ENCODE measurements at places on chromosomes 7 and 10.

- DNase-seq, result no peak
Measured at GRCh38 chr7:77181015-77181595, 18.5 kb downstream of the FGL2 start.

DNA sequence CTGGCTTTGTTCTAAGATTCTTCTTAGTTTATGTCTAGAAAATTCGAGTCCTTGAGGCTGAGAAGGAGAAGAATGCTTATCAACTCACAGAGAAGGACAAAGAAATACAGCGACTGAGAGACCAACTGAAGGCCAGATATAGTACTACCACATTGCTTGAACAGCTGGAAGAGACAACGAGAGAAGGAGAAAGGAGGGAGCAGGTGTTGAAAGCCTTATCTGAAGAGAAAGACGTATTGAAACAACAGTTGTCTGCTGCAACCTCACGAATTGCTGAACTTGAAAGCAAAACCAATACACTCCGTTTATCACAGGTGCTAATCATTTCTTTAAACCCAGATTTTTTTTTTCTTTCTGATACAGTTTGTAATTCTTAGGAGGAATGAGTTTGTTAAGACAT, 6.7 kb downstream of the CEP55 start:
- DNase-seq, result no peak

DNA sequence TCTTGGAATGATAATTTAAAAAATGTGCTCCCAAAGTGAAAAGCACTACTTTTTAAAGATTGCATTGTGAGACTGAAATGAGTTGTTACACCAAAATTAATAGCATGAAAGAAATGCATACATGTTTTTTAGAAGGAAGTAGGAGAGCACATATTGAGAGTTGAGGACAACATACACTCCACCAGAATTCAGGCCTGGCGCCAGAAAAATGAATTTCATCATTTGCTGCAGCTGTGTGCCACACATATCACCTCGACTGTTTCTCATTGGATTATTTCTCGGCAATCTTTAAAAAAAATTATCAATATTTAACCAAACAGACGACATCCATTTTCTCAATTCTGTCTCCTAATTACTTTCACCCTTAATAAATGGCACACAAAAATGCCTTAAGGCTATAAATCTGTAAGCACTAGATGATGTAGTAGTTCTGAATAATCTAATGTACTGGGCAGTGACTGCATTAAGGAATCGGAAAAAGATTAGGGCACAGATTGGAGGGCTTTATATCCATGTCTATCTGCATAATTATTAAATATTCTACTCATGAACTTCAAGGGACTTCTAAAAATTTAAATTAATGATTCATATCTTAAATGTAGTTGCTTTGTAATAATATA, 590.4 kb downstream of the NXPH1 start:
- DNase-seq, result no peak

DNA sequence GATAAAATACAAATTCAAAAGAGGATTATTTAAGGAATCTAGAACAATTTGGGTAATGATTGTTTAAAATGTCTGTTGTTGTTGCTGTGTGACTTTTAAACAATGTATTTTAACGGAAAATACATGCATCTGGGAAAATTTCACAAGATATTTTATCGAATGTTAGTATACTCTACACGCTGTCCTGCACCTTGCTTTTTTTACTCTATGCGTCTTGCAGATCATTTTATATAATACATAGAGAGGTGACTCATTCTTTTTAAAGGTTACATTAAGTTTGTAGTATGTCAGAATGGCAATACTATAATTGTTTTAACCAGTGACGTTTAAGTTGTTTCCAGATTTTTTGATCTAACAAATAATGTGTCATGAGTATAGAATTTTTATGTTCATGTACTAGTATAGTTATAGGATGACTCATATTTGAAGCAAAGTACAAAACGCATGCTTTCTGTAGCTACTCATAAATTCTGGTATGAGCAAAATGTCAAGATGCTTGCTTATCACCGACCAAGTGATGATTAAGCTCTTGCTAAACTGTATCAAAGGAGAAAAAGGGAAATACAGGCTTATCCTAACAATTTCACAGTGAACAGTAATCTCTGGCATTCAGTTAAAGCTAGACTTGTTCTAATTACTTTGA, 4.9 kb downstream of the DKK1 start:
- DNase-seq, result no peak

- peak; percentile 76 for DNase-seq
Measured at GRCh38 chr7:134636008-134636449, 10.6 kb upstream of the BPGM start.

DNA sequence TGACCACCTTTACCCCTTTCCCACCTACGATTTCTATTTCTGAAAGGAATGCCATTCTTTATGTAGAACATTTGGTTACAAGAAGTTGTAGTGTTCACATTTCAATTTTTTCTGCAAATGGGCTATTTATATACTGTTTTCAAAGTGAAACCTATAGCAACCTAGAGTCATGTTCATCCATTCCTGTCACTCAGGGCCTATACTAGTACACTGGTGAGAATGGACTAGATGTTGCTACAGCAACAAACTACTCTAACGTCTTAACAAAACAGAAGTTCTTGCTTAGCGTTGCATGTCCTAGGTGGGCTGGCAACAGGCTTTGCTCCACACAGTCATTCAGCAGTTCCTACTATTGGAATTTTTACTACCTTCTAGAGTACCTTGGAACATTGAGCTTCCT, 16.3 kb downstream of the CASD1 start:
- DNase-seq, result no peak

DNA sequence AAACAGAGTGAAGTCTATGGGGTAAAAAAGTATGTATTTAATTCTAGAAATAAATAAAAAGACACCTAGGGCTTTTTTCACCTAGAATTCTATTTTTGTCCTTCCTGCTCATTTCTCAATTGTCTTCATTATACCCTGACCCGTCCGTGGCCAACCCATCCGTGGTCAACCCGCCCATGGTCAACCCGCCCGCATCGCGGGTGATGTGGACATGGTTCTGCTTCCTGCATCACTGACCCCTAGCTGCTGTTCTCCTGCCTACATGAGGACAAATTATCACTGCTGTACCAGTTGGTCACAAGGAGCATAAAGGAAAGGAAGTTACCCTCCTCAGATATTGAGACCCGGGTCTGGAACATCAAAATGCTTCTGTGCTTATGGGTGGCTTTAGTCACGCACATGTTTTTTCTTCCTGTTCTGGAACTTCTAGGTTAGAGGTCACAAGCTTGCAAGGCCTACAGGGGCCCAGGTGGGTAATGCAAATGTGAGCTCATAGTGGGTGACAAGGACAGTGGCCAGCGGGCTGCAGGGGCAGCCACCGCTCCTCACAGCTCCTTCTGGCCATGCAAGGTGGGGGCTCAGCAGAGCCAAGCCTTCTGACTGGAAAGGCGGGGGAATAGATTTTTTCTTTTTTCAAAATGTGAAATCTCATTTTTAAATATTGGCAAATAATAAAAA, 15.5 kb downstream of the CAMK2G start:
- DNase-seq, result no peak

- DNase-seq, result no peak
Measured at GRCh38 chr10:84264611-84265141, 19.8 kb downstream of the RGR start.

DNA sequence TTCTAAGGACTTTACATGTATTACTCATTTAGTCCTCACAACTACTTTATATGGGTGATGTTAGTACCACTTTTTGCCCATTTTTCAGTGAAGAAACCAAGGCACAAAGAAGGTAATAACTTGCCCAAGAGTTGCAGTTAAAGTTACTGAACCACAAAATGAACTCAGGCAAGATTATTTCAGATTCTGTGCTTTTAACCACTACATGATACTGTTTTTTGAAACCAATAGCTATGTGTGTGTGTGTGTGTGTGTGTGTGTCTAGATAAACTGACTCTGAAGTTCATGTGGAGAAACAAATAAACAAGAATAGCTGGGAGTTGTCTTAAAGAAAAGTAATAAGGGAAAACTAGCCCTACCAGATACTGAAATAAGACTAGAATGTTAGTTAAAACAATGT, 60.8 kb upstream of the OIT3 start:
- no peak for DNase-seq

DNA sequence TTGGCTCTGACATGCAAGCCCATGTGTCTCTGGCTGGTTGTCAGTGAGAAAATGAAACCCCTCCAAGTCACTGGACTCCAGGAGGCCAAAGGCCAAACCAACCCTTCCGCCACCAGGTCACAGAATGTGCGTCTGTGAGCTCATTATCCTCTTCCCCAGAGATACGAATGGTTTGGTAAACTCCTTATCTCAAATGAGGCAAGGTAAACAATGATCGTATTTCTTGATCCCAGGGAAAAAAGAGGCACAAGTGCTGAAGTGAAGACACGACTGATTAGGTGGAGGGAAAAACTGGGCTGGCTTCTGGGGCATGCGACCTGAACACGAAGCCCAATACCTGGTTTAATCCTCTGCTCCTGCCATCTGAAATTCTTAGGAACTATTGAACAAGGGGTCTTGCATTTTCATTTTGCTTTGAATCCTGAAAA, 70.6 kb upstream of the ARID5B start:
- no peak for DNase-seq

DNA sequence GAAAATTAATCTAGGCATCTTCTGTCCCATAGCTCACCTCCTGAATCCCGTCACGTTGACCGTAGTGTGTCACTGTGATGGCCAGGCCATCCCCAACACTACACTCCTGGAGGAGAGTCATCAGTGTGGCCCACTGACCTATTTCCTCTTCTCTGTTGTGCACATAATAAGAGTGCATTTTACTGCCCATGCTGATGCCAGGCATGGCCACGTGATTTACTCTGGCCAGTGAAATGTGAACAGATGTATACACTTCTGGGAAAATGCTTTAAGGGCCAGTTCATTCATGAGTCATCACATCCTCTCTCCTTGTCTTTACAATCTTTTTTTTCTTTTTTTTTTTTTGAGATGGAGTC, 101.9 kb upstream of the PIP4K2A start:
- peak; percentile 74 for DNase-seq

- DNase-seq, result no peak
Measured at GRCh38 chr10:93386631-93387369, 95.3 kb downstream of the MYOF start.

- DNase-seq, result no peak
Measured at GRCh38 chr7:4208086-4208485, 474.0 kb upstream of the FOXK1 start.

- DNase-seq, result no peak
Measured at GRCh38 chr10:24526085-24526649, 197.5 kb downstream of the ARHGAP21 start.

DNA sequence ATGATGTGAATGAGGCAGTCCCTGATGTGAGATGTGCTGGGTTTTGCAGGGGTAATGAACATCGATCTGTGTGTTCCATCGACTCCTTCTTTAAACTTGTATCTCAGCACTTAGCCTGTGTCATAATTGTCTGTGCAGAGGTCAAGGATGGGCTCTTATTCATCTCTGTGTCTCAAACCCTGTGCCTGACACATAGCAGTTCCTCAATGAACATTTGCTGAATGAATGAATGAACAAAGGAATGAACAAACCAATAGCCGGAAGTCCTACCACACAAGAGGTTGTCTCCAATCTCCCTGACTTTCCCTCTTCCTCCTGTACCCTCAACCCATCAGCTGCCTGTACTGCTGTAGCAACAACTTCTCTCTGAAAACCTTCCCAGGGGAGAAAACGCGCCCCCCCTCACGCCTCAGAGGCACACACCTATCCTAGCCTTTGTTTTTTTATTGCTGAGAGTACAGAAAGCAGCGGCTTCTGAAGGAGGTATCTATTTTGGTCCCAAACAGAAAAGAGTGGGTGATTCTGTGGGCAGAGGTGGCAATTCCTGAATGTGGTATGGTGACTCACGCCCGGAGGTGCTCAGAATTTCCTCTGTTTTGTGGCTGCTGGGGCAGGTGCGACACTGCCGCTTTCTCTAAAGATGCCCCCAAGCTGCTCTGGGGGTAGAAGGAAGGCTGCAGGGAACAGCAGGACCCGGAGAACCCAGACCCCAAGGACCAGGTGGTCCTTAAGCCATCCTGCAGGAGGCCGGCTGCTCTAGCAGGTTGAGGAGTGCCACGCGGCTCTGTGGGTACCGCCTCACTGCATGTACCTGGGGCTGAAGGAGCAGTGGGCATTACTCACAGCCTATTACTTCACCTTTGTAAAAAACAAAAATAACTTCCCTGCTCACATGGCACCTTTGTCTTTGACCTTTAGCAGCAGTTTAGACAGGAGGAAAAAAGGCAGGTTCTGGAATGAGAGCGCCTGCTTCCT, 9.6 kb downstream of the IL2RA start:
- DNase-seq, result no peak

- DNase-seq, result no peak
Measured at GRCh38 chr7:82534684-82535083, 91.1 kb upstream of the CACNA2D1 start.

- no peak for DNase-seq
Measured at GRCh38 chr10:129030996-129031843, 435.8 kb upstream of the MGMT start.

GRCh38 chr10:28880683-28880950, 203.3 kb downstream of the BAMBI start:
- no peak for DNase-seq

- DNase-seq, result no peak
Measured at GRCh38 chr7:66930341-66930740, 9.3 kb downstream of the TMEM248 start.

GRCh38 chr7:76507723-76508406, 2.5 kb upstream of the UPK3B start:
- no peak for DNase-seq

DNA sequence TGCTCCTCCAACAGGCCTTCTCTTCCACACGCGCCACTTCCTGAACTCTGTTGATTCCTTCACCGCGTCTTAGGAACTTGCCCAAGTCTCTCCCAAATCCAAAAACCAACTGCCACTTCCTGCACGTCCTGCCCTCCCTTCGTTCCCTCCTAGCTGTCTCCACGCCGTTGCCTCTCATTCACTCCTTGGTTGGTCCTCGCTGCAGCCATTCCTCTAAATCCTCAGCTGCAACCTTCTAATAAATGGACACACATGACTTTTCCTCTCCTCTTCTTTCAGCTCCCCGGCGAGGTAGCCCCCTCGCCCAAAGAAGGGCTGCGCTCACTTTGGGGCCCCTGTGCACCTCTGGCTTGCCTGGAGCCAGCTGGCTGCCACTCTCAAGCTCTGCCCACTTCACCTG, 110.2 kb downstream of the XRCC2 start:
- DNase-seq, result no peak

DNA sequence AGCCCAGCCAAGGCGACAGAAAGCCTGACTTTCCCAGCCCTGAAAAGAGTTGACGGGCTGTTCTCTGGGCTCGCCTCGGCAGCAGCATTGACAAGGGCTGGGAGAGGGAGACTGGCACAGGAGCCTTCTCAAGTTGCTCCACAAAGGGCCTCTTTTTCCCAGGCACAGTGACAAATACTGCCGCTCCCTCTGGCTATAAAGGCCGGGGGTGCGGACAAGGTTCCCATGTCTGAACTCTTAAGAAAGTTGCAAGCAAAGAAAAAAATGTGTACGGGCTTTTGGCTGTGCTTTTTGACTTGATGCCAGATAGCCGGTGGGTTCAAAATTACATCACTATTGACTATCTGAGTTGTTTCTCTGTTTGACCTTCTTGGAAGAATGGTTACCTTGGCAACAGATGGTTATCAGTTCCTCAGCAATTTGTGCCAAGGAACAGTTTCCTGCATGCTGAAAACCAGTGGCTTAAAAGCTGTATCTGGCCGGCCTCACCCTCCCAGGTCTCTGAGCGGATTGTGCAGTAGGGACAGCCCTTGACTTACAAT, 115.9 kb upstream of the EEPD1 start:
- DNase-seq, result no peak

GRCh38 chr10:112201334-112201733, 17.8 kb upstream of the GPAM start:
- DNase-seq, result no peak

GRCh38 chr10:106504536-106504935, 660.0 kb downstream of the SORCS1 start:
- DNase-seq, result no peak

Measured in epithelial cell of proximal tubule (primary cell).